ENCODE measurements at places on chromosomes 1 and 21.

GRCh38 chr1:232282498-232282897, 347.4 kb downstream of the SIPA1L2 start:
- no peak for DNase-seq

- no peak for DNase-seq
Observed at GRCh38 chr1:156804026-156804425, 12.6 kb downstream of the SH2D2A start.

DNA sequence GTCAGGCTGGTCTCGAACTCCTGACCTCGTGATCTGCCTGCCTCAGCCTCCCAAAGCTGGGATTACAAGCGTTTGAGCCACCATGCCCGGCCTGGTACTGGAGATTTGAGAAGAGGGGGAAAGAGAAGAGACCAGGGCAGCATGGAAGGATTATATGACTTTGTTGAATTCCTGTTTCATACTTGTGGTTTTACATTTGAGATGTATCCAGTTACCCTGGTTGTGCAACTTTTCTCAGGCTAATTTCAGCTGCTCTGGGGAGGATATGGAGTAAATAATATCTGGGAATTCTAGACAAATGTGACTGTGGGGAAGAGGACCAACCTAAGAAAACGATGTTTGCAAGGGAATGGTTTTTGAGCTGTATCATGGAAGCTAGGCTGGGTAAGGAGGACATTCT, 89.5 kb upstream of the GREM2 start:
- no peak for DNase-seq

- no peak for DNase-seq
Observed at GRCh38 chr21:31530897-31531705, 128.4 kb upstream of the SOD1 start.

DNA sequence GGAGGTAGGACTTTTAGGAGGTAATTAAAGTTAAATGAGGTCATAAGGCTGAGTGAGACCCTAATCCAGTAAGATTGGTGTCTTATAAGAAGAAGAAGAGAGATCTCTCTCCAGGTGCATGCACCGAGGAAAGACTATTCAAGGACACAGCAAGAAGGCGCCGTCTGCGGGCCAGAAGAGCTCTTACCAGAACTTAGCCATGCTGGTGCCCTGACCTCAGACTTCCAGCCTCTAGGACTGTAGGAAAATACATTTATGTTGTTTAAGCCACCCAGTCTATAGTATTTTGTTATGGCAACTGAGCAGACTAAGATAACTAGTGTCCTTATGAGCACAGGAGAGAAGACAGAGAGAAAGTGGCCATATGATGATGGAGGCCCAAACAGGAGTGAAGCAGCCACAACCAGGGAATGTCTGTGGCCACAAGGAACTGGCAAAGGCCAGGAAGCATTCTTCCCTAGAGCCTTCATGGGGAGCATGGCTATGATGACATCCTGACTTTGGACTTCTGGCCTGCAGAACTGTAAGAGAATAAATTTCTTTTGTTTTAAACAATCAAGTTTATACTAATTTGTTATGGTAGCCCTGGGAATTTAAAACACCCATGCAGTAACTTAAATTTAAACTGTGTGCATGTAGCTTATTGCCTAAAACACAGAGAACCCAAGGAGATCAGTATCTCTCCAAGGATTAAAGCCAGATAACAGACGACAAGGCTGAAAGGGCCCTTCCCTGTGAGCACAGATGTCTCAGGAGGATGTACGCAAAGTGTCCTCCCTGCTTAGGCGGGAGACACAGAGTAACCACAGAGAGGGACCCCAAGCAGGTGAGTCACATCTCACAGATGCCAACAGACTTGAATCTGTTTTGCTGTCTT, 9.9 kb upstream of the CD58 start:
- no peak for DNase-seq

GRCh38 chr1:198671136-198671535, 32.3 kb downstream of the PTPRC start:
- no peak for DNase-seq

Measured in posterior vena cava (tissue), 2 donors.